Stimulated activated CD4-positive, alpha-beta T cell treated with anti-CD3 and anti-CD28 coated beads, TNF-alpha, amount 100 ng/mL, for 1 hour (primary cell): ENCODE measurements at places on chromosomes 5 and 9.

GRCh38 chr5:120124031-120124430 lies 340.1 kb upstream of the PRR16 start:
- no peak for DNase-seq

DNA sequence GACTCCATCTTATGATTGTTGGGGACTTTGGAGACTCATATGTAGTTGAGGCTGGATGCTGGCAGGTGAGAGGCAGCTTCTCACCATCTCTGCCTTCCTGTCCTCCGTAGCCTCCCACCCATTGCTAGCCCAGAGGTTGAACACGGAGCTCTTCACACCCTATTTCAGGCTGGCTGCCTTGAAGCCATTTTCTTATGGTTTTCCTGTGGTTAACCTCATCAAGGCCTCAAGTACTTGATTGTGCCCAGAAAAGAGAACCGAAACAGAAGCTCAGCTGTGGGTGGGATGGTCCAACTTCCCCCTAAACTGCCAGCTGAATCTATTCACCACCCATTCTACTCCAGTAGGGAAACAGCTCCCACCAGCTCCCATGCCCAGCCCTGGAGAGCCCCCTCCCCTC lies 102.9 kb downstream of the LIFR start:
- no peak for DNase-seq

- DNase-seq: no peak
Measured at GRCh38 chr5:32280656-32281081, 32.1 kb downstream of the MTMR12 start.

DNA sequence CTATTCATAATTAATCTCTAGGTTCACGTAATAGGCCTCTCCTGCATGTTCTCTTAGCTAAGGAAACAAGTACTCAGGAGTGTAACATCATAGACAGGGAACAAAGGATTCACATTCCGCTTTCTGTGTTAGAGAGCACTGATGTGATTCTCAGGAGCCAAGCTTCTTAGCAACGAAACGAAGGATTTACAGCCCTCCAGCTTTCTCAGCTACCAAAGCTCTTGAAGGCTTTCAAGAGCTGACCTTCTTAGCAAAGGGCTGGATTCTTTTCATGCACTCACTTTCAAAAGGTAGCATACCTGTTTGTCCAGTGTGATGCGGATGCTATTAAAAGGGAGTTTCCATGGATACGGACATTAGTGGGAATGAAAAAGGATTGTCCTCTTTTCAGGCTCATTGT lies 107.4 kb downstream of the TUSC1 start:
- no peak for DNase-seq

DNA sequence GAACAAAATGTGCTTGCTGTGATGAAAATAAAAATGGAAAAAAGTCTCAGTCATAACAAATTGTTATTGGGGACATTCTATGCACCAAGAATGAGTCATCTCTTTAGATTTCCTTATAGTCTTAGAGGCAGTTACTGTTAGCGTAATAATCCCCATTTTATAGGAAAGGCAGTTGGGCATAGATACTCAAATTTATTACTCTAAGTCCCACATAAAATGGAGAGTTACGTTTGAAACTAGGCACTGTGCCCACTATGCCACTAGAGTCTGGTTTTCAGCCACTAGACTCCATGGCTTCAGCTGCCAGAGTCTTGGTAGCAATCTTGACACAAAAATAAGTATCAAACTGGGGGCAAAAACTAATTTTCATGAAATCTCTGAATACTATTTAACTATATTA lies 317.9 kb upstream of the MEF2C start:
- DNase-seq: no peak
